BE2C (cell line): ENCODE measurements at places on chromosomes 5 and 9.

DNA sequence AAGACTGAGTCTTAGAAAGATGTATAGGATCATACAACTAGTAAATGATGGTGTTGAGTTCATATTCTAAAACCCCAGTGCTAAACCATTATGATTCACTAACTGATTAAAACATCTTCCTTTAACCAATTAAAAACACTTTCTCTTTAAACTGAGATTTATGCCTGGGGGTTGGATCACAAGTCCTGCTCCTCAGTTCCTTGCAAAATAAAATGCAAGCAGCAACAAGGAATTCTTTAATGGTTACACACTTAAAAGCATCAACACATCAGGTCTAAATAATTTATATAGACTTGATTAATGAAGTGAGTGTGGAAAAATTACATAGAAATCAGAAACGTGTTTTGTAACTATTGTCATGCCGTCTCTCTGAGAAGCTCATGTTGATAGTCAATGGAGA is 189.2 kb downstream of the TARS1 start:
- no peak for DNase-seq

- DNase-seq: no peak
Observed at GRCh38 chr5:167413506-167413905, 877.9 kb upstream of the WWC1 start.

GRCh38 chr5:131042021-131042789 is 122.9 kb downstream of the HINT1 start:
- no peak for DNase-seq

DNA sequence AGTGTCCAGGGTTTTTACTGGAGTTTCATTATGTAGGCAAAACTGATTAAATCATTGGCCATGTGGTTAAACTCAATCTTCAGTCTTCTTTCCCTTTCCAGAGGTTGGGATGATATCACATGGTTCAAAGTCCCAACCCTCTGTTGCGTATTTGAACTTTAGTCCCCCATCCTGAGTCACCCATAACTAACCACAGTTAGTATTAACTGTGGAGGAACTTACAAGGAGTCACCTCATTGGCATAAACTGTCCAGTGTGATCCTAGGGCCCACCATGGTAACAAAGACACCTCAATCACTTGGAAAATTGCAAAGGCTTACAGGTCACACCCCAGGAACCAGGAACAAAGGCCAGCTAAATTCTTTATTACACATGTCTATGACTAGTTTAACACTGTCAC is 188.5 kb downstream of the COX7C start:
- no peak for DNase-seq

DNA sequence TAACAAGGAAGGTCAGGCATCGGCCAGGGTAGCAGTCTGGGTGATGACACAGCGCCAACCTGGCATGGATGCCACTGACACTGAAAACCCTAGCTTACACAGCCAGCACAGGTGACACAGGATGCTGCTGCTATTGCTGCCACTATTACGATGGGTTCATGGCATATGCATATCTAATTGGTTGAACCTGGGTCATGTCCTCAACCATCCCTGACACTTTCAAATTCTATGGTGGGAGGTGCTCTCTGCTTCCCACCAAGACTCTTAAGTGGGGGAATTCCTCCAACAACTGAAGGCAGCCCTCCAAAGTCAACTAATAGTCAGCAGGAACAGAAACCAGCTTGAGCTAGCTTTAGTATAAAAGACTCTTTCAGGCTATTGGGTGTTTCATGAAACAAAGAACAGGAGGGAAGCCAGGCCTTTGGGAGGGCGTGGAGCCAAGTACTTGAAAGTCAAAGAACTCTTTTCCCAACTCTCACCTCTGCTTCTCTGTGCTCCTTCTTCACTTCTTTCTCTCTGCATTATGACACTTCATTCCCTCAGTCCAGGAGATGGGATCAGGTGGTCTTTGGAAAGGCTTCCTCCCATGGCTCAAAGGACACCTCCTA is 21.3 kb downstream of the PTTG1 start:
- DNase-seq: no peak

- DNase-seq: no peak
Observed at GRCh38 chr5:179730852-179731251, 1.8 kb upstream of the MAML1 start.
